ENCODE measurements at places on chromosomes 7 and 10. TPM values are rescaled to one million over a fixed set of nuclear protein-coding genes. Genes with fewer than 3 reads are reported as not detected.

The CCL26 gene
- 7.1 TPM for total RNA-seq

The NUTM2E gene
- not detected for total RNA-seq

The FOXI2 gene
- total RNA-seq: not detected

The MAGI2 gene
- total RNA-seq: not detected

The SPACDR gene
- total RNA-seq: 0.11 TPM

The PNLIPRP3 gene
- not detected for total RNA-seq

The ABCB1 gene
- not detected for total RNA-seq

The OR2A42 gene
- total RNA-seq: not detected

The TMEM72 gene
- not detected for total RNA-seq

The ZNF467 gene
- 4.1 TPM for total RNA-seq

The SH2D4B gene
- not detected for total RNA-seq

The NODAL gene
- total RNA-seq: not detected

The MOGAT3 gene
- not detected for total RNA-seq

The SPAM1 gene
- not detected for total RNA-seq

The CUBN gene
- 0.80 TPM for total RNA-seq

The ZNF488 gene
- total RNA-seq: 2.1 TPM

The HOXA2 gene
- 1.8 TPM for total RNA-seq
